ENCODE measurements at places on chromosomes 2 and 18.

- no peak for DNase-seq
These were observed 205.7 kb downstream of the ASB1 start for GRCh38 chr2:238632181-238633060.

DNA sequence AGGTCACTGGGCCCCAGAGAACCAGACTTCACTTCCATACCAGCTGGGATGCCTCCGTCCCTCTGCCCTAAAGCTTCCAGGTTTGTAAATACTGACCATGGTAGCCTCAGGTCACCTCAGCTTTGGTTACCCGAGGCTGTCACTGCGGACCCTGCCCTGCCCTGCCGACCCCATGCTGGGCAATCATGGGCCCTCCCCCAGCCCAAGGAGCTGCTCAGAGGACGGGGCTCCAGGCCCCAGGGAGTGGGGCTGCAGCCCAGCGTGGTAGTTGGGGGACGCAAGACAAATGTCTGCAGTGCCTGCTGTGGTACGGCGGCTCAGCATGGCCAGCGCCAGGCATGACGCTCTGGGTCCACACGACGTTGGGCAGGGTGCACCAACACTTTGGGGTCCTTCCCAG lies 25.3 kb downstream of the RAMP1 start:
- DNase-seq = no peak

DNA sequence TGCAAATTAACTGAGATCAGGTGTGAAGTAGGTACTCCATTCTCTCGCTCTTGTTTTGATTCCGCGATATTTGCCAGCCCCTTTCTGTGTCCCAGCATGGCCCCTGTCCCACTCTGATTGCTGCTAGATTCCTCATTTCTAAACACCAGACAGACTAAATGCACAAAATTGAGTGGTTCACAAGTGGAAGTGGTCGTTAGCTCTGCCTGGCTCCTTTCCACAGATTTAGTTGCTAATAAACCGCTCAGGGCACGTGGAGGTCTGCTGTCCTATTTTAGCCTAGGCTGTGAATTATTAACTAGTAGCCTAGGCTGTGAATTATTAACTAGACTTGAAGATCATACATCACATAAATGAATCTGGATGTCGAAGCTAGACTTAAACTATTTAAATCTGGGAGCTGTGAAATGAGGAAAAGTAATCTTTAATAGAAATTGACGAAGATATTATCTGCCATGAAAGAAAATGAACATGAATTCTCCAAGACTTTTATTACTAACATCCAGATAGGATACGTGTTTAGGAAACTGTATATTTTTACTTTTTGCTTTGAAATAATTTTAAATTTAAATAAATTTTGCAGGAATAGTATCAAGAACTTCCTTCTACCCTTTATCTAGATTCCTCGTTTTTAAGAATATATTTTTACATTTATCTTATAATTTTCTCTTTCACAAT lies 3.7 kb downstream of the IL1RL2 start:
- no peak for DNase-seq

- no peak for DNase-seq
These were observed 121.0 kb downstream of the KLHL29 start for GRCh38 chr2:23505984-23506380.

DNA sequence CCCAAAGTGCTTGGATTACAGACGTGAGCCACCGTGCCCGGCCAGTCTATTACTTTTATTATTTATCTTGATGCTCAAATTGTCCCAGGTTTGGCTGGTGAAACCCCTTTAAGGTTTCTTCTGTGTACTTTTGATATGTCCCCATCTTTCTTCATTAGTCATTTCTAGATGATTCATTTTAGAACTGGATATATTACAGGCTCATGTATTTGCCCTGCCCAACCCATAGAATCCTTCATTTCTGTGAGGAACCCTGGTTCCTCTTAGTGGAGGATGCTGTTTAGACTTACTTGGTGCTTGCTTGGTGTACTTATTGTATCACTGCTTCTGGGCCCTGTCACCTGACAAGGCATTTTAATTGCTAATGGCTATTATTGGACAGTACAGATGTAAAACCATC lies 40.1 kb downstream of the KCMF1 start:
- DNase-seq = no peak

All from thymus (tissue), 14 donors.